Jurkat, Clone E6-1 (cell line): ENCODE measurements at places on chromosomes 5 and 9.

DNA sequence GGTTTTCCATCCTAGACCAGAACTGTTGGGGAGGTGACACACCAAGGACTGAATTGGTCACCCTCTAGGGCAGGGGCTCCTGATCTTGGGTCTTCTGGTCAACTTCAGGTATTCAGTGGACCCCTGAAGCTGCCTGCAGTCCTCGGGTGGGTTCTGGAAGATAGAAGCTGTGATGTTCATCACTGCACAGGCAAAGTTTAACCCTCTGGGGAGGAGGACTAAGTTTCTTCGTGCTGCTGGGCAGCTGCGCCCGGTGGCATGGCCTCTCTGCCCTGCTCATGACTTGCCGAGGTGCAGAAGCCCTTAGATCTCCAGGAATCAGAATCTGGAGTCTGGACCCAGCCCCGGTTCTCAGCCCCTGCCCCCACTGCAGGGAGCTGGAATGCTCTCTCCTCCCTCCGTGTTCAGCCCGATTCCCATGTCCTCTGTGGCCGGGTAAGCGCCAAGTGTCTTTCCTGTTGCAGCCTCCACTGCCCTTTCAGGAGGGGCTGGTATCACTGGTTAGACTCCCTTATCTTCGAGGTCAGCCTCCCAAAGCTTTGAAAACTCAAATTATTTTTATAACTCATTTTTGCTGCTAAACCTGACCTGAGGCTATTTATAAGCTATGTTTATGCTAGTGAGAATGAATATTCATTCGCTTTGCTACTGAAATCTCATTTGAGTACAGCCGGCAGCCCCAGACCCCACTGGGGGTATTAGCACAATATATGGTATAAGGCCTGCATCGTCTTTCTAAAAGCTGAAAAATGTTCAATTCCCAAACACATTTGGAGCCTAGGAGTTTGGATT, 1.7 kb downstream of the LAMC3 start:
- DNase-seq, result no peak

DNA sequence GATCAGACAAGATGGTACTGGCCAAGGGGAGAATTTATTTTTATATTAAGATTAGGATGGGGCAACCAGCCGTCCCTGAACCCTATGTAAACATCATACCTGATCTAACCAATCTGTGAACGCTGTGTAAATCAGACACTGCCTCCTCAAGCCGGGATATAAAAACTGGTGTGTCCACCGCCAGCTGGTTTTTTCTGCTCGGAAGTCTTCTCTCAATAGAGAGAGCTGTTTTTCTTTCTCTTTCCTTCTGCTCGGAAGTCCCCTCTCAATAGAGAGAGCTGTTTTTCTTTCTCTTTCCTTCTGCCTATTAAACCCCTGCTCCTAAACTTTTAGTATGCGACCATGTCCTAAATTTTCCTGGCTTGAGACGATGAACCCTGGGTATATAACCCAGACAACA, 615.5 kb upstream of the NUDT12 start:
- DNase-seq, result no peak

GRCh38 chr5:142466195-142466971, 141.6 kb upstream of the SPRY4 start:
- DNase-seq, result no peak

DNA sequence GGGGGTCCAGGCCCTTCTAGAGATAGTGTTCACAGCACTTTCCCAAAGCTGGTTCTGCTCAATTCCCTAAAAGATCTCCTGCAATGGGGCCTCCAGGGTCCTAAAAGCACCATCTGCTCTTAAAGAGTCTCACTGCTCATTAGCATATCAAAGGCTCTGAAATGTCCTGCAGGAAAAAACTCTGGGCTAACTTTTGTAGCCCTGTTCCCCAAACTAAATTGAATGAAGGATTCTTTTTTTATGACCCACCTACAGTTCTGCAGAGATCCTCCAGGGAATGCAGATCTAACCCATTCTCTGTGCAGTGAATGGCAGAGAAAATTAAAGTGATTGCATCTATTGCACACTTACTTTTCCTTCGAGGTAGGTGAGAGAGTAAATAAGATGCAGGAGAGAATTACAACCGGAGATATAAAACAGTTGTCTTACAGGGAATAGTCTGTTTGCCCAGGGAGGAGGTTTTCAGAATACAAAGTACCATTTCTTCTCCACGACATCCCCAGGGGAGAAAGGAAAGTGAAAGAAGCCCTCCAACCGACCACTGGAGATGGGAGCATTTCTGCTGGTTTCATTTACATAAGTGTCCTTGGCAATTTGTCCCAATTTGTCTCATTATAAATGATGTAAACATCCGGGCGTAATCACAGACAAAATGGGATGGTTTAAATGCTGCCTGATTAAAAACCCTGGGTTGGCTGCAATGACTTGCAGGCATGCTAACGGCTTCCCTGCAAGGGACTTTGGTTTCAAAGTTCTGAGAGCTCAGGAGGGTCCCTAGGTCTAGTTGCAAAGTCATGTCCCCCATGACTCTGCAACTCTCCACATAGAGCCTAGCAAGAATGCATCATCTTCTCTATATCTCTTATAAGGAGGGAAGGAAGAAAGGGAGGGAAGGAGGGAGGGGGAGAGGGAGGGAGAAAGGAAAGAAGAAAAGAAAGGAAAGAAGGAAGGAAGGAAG, 114.0 kb downstream of the KCNIP1 start:
- DNase-seq, result no peak

DNA sequence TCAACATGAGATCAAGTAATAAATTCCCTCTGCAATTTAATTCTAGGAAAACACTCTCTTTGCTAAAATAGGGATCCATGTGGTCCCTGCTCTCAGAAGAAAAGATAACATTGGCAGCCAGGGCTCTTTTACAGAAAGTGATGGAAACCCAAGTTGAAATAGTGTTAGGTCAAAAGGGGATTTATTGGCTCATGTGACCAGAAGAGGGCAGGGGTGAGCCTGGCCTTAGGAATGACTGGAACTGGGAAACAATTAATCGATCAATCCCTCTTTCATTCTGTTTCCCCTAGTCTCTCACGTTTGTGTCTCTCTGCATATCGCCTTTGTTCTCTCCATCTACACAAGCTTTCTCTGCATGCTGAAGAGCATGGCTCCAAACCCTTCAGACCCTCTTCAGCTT, 58.3 kb upstream of the ALDH1B1 start:
- no peak for DNase-seq

DNA sequence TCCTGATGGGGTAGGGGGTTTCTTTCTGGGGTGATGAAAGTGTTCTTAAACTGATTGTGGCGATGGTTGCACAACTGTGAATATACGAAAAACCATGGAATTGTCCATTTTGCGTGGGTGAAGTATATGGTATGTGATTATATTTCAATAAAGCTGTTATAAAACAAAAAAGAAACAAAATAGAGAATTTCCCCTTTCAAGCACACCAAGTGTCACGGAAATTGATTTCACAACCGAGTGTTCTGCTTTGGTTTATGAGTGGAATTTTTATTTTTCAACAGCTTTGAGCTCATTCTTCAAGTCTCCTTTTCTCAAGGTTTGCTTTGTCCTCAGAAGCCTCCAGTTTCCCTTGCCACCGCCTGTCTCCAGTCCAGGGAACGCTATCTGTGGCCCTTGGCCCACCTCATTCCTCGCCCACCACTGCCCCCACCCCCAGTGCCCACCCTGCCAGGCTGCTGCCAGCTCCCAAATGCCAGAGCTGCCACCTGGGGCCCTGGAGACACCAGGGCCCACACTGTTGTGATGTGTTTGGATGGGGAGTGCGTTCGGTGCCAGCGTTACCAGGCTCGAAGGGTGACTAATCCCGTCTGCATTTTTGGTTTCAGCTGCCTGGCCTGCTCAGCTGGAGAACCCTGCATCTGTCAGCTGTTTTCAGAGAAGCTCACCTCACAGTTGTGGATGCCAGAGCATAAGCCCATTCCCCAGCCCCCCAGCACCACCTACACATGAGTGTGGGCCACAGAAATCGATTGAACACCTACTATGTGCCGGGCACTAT, 30.4 kb downstream of the DUSP1 start:
- no peak for DNase-seq
